ENCODE measurements at places on chromosomes 2 and 18. TPM values are rescaled to one million over a fixed set of nuclear protein-coding genes. Genes with fewer than 3 reads are reported as not detected.

GRCh38 chr2:186558512-186559276 is 31.2 kb upstream of the ITGAV start:
- no peak for DNase-seq

TPGS2 gene
- 25.1 TPM for total RNA-seq

CCDC148 gene
- 0.40 TPM for total RNA-seq

RGPD4 gene
- total RNA-seq, result 0.10 TPM

DNA sequence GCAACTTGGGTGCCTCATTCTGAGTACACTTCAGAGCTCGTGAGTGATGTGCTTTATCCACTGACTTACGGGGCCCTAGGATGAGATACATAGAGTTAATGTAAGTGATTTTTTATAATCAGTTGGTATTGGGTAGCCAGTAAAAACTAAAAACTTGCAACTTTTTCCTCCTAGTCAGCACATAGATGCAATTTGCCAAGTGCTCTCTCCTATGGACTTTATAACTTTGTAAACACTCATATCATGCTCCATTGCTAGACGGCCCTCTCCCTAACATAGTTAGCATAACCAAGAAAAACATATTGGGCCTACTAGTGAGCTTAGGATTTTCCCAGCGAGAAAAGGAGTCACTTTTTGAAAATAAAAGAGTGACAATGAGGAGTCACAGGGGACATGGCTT is 60.4 kb downstream of the PLB1 start:
- DNase-seq, result no peak

MREG gene
- 0.84 TPM for total RNA-seq

HSPE1 gene
- 118 TPM for total RNA-seq

GRHL1 gene
- total RNA-seq, result 1.0 TPM

DNA sequence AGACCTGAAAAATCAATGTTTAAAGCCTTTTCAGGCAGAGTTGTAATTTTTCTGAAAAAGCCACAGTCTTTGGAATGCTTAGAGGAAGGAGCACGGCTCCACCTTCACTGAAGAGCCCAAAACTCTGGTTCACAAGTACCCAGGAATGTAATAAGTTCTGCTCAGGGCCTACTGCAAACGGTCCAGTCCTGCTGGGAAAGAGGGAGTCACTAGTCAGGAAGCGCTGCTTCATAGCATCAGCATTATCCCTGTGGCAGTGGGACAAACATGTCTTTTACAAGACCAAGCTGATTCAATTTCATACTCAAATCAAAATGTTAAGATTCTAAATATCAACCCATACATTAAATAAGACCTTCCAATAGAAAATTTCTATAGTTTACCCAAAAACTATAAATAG is 152.9 kb upstream of the PGAP1 start:
- no peak for DNase-seq

DNA sequence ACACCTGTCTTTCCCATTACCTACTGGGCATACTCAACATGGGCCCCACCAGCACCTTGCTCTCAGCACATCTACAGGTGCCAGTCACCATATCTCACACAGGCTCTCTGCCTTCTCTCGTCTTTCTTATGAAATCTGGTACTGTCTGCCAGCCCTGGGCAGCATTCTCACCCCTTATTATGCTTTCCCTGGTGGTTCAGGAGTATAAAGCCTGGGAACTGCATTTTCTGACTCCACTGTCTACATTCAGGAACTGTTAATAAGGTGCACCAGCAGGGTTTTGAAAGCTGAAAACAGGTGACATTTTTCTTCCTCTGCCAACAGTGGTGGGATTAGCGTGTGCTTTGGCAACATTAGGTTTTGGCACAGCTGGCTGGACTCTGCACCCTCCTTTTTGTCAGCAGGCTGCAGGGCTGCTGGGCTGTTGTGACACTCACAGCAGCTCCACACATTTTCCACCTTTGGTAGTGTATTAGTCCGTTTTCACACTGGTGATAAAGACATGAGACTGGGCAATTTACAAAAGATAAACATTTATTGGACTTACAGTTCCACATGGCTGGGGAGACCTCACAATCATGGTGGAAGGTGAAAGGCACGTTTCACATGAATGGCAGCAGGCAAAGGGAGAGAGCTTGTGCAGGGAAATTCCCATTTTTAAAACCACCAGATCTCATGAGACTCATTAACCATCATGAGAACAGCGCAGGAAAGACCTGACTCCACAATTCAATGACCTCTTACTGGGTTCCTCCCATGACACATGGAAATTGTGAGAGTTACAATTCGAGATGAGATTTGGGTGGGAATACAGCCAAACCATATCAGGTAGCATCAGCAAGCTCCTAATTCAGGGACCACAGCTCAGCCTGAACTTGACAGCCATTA is 343.1 kb upstream of the LYPD1 start:
- DNase-seq, result no peak

GRCh38 chr2:222561817-222562645 is 93.9 kb downstream of the FARSB start:
- no peak for DNase-seq

DNAJC5G gene
- total RNA-seq, result 2.1 TPM

GRCh38 chr2:207274530-207275189 is 108.9 kb upstream of the KLF7 start:
- no peak for DNase-seq

B4GALT6 gene
- total RNA-seq, result 11.9 TPM

- DNase-seq, result no peak
These were observed 1298.5 kb downstream of the SUCLG1 start for GRCh38 chr2:83160571-83160970.

DNA sequence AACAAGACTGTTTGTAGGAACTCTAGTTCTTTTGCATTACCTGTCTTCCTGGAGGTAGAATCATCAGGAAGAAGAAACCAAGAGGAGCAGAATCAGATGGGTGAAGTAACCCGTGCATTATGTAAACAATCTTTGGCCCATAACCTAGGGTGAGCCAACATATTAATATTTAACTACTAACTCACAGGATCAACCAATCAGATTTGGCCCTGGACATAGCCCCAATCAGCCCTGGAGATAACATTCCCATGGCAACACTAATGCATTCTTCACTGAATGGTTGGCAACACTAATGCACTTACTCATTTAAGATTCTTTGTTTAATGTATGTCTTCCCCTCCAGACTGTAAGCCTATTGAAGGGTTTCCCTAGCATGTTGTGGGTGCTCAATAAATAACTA is 72.0 kb upstream of the CTAGE1 start:
- no peak for DNase-seq

DNA sequence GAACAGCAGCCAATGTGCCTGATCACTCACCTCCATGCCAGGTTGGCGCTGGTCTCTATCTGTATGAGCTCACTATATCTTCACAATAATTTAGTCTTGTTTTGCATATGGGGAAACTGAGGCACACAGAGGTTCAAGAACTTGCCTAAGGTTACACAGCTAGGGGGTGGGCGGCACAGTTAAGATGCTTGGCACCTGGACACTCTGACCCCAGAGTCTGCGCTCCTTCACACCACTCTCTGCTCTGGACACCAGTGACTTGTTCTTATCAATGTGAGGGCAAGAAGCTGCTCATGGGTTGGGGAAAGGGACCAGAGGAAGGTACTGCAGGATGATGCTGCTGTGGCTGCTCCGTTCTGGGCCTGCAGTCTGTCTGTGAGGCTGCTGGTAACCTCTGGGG is 27.1 kb downstream of the FBLN7 start:
- no peak for DNase-seq

DNA sequence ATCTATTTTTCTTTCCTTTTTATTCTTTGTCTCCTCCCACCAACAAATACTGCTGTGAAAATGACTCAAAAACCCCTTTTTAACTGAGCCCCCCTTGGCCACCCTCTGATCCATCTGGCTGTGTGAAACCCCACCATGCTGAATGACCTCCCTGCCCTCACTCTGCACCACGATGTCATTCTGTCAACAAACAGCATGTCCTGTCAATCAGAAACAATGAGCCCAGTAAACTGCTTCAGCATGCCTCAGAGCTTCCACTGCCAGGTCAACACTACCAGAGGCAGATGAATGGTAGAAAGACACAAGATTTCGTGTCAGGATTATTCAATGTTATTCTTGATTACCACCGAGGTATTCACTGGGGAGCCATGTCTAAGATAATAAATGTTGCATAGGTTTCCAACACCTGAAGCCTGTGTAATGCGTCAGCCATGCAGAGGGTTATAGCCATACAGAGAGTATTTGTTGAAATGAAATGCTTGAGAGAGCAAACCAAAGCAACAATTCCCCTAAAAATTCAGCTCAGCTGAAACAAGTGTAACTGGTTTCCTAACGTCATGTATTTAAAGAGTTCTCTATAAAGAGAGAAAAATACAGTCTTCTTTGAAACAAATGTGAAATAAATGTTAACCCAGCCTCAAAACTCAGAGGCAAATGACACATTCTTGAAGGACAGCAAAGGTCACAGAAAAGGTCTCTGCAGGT is 76.7 kb downstream of the LRP2 start:
- no peak for DNase-seq

- no peak for DNase-seq
These were observed 104.2 kb downstream of the TMEM18 start for GRCh38 chr2:573025-573424.

DNA sequence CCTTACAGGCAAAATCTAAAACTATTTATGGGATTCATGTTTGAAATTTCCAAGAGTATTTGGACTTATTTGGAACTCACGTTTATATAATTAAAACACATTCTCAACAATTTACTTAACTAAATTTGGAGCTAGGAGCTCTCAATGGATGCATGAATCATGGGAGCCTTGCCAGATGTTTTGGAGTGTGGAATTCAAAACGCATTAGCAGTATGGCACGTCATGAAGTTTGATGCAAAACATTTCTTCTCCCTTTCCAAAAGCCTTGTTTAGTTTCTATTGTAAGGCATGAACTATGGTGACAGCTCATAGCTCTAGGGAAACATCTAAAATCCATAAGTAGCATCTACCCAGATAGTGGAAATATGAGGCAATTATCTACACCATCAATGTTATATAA is 701.6 kb downstream of the SATB2 start:
- no peak for DNase-seq

SLC5A7 gene
- 0.07 TPM for total RNA-seq

GRCh38 chr2:178331474-178332432 is 119.2 kb downstream of the PRKRA start:
- DNase-seq, result no peak

DNA sequence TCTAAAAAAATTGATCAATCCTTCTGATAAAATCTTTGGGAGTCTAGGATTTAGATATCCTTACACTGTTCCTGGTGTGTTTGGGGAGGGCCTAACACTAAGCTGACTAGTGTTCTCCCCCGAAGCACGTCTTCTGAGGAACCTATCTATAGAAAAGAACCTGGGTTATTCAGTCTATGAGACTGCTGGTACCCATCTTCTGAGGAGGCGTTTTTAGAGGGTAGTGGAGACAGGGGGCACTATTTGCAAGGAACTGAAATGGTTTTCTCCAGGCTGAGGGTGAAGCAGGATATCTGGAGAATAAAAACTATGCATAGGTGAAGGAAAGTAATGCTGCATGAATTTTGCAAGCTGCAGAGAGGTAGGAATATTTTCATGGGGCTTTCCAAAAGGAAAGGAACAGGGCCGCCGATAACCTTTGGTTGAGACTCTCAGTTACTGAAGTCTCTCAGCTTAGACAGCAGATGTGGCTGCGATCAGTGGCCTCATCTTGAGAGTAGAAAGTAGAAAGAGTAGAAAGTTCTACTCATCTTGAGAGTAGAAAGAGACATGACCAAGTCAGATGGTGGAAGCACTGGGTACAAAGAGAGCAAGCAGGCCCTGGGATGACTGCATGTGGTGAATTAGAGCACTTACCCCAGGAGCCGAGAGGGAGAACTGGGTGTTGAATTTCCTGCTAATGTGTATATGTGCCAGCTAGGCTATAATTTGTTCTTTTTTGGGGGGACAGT is 31.8 kb upstream of the KCNE4 start:
- no peak for DNase-seq

DNA sequence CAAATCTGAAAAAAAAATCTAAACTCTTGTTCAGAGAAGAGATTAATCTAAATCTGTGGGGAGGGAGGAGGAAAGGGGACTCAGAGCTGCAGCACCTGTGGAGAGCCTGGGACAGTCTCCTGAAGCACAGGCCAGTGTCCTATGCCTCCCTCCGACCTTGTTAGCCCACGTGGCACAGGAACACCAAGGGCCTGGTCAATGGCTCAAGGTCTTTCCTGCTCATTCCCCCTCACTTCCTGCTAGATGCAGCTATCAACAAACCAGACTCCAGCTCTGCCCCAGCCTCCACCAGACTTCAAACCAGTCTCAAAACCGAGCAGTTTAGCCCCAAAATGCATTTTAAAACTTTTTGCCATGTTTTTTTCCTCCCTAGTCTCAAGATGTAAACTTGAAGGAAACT is 20.1 kb upstream of the SULT1C3 start:
- DNase-seq, result no peak

DNA sequence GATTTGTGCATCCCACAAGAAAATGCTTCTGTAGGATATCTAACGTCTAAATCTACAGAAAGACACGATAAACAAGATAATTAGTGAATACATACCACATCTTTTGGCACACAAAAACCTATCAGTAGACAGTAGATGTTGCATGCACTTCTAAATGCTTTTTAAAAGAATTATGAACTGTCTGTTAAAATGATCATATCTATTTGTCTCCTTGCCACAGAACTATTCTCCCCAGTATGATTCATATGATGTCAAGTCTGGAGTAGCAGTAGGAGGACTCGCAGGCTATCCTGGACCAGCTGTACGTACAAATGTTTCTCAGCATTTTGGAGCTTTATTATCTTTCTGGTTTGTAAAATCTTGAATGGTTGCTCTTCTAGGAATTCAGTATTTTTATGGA is 12.7 kb downstream of the COL3A1 start:
- DNase-seq, result no peak

DNA sequence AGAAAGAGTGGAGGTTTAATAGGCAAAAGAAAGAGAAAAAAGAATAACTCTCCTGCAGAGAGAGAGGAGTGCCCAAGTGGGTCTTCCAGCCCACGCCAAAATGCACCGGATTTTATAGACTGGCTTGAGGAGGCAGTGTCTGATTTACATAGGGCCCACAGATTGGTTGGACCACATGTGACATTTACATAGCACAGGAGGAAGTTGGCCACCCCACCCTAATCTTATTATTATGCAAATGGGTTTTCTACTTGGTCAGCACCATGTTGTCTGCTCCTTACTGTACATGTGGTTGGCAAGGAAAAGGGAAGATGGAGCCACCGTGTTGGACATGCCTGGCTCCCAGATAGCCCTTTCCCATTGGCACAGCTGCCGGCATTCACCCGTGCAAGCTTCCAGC is 56.8 kb downstream of the SP110 start:
- no peak for DNase-seq

VWC2L gene
- not detected for total RNA-seq

- DNase-seq, result no peak
These were observed 428.9 kb upstream of the FANCL start for GRCh38 chr2:58669998-58670397.

LAPTM4A gene
- total RNA-seq, result 246 TPM
